ENCODE measurements at places on chromosomes 3 and 15. TPM values are rescaled to one million over a fixed set of nuclear protein-coding genes. Genes with fewer than 3 reads are reported as not detected.

The SAMMSON gene
- not detected for total RNA-seq

The SEMA7A gene
- 0.51 TPM for total RNA-seq

- DNase-seq, result no peak
Measured at GRCh38 chr3:103613397-103614156, 1178.8 kb downstream of the ZPLD1 start.

GRCh38 chr15:26157081-26157480 lies 294.0 kb upstream of the ATP10A start:
- DNase-seq, result no peak

GRCh38 chr3:31546725-31547124 lies 14.0 kb downstream of the STT3B start:
- DNase-seq, result no peak

GRCh38 chr3:127630811-127631714 lies 2.1 kb downstream of the PODXL2 start:
- DNase-seq, result no peak
